NCI-H1436 (cell line): ENCODE measurements at places on chromosomes 4 and X.

DNA sequence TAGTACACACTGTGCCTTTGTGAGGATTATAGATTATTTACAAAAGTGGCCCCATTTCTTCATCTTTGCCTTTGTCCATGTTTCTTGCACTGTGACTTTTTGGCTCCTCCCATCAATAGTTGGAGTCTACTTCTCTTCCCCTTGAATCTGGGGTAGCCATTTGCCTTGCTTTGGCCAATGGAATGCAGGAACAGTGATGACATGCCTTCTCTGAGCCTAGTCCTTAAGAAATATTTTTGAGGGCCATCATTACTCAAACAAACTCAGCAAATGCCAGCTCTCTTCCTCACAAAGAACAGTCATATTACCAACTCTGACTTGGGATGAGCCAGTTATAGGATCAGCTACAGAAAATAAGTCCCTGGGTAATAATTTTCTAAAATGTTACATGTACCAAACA, 189.6 kb downstream of the FRMPD4 start:
- no peak for DNase-seq

GRCh38 chr4:138053641-138054301, 188.4 kb downstream of the SLC7A11 start:
- DNase-seq = no peak

DNA sequence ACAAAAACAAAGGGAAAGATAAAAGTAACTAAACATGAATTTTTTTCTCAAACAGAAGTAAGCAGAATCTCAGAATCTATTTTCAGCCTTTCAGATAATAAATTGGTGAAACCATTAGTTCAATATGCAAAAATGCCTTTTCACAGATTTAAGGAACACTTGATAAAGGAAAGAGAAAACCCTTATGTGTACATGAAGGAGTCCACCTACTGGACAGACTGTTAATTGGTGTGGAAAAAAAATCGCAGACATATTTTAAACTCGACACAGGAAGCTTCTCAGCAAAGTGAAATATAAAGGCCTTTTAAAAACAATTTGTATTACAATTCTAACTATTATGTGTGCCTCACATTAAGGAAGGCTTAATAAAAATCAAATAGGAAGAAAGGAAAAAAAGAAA, 22.3 kb downstream of the COX7B2 start:
- DNase-seq = no peak

DNA sequence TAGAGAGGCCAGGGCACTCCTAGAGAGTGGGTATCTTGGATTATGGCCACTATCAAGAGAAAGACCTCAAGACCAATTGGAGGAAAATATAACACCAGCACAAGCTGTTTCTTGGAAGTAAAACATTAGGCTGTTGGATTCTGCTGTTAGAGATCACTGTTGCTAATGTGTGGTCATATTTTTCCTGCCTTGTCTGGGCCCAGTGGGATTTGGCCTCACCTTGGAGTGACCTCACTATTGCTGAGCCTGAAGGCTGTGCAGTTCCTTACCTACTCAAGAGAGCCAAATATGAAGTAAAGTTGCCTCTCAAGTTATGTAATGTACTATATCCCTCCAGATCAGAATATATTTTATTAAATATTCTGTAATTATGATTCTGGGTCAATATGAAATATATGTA, 355.4 kb upstream of the CTSO start:
- DNase-seq = no peak

- DNase-seq = peak; percentile 83
Measured at GRCh38 chrX:72094894-72095293, 36.8 kb downstream of the RTL5 start.

DNA sequence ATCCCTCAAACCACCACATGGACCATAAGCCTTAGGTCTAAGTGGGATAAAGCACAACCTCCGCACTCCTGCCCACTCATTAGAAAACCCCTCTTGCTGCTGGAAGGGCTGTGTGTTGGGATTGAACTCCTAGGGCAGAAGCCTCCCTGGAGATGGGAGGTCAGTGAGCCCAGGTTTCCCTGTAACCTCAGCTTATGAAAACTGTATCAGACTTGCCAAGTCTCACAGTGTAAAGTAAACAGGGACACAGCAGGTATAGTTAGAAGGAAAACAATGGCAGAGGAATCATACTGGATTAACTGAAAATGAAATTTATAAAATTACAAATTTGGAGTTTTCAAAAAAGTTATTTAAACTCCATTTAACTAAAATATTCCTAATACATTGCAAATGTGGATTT, 29.9 kb downstream of the CASP6 start:
- DNase-seq = no peak

- DNase-seq = no peak
Measured at GRCh38 chr4:137946453-137947174, 295.5 kb downstream of the SLC7A11 start.

DNA sequence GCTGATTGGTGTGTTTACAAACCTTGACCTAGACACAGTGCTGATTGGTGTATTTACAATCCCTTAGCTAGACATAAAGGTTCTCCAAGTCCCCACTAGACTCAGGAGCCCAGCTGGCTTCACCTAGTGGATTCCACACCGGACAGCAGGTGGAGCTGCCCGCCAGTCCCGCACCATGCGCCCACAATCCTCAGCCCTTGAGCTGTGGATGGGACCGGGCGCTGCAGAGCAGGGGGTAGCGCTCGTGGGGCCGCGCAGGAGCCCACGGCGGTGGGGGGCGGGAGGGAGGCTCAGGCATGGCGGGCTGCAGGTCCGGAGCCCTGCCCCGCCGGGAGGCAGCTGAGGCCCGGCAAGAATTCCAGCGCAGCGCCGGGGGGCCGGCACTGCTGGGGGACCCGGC, 30.7 kb downstream of the MEPE start:
- no peak for DNase-seq

GRCh38 chrX:139930916-139931645, 1.8 kb downstream of the ATP11C start:
- no peak for DNase-seq

- peak; percentile 45 for DNase-seq
Measured at GRCh38 chr4:77927991-77928925, 65.6 kb downstream of the MRPL1 start.

GRCh38 chrX:70437921-70438665, 6.5 kb upstream of the DLG3 start:
- no peak for DNase-seq

GRCh38 chrX:112190646-112191045, 108.1 kb upstream of the TRPC5 start:
- no peak for DNase-seq

DNA sequence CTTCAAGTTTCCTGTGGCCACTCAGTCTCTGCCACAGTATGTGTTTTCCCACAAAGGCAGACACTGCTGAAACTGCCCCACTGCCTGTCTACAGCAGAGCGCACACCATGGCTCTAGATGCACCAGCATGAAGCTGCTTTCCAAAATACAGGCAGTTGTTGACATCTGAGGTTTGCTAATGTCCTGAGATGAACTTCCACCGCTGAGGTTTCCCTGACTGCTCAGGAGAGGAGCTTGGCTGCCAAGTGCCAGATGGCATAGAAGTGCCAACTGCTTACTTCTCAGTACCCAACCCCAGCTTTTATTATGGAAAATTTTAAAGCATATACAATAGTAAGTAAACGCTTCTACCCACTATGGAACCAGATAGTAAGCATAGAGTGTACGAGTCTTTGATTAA, 61.0 kb upstream of the EXOC1L start:
- DNase-seq = no peak

DNA sequence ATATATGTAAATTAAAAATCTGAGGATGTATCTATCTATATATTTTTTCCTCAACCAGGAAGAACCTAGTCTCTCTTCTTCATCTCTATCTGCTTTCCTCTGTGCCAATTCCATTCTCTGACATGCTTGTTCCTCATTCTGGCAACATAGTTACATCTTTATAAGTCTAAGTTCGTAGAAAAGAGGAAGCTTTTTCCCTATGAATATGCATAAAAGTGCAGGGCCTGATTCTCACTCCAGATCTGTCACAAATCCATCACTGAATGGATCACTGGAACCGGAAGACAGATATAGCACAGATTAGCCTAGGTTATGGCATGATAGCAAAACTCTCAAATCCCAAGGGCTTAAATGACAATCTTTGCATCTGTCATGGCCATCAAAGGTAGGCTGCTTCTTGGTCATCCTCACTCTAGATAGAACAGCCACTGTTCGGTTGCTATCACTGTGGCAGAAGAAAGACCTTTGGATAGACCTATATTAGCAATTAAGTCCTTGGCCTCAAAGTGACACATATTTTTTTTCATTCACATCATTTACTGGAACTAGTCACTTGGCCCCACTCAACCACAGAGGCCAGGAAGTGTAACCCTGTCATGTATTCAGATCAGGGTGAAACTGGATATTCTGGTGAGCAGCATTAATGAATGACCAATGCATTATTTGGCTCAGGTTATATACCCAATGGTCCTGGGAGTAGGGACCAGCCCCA, 22.2 kb downstream of the DTHD1 start:
- DNase-seq = no peak

DNA sequence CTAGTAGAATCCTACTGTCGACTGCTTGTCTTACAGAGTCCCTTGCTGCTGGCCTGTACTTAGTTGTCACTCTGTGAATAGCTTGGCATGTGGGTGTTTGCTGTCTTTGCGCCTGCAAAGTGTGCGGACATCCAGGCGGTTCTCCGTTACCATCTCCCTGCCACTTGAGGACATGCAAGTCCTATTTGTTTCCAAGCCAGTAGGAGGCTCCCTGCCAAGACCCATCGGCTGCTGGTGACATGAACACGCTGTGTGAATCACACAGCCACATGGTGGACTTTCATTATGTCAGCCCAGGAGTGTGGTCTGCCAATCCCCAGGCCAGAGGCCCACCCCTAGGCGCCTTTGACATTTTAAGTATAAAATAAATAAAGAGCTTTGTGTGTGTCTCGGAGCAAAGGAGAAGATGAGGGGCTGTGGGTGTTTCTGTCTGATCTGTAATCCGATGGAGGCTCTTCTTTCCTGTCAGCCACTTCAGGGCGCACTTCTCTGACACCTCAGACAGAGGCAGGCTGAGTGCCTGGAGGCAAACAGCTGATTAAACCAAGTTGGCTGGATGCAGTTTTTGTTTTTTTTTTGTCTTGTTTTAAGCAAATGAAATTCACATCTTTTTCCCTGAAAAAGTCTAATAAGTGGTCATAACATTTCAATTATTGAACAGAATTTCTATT, 51.5 kb downstream of the ALPK1 start:
- DNase-seq = peak; percentile 68

- DNase-seq = peak; percentile 20
Measured at GRCh38 chrX:143536176-143536575, 18.9 kb upstream of the SPANXN3 start.

- no peak for DNase-seq
Measured at GRCh38 chr4:133694416-133694815, 507.2 kb downstream of the PABPC4L start.

GRCh38 chr4:169385376-169385775, 114.6 kb upstream of the SH3RF1 start:
- DNase-seq = no peak

- DNase-seq = peak; percentile 4
Measured at GRCh38 chr4:118888666-118889311, at the start of gene SYNPO2. TSS of gene SYNPO2 (plus strand) at chr4:118888854. CDS start at chr4:118889037, 183 bp downstream.

- no peak for DNase-seq
Measured at GRCh38 chr4:99642725-99643489, 14.7 kb downstream of the C4orf54 start.

DNA sequence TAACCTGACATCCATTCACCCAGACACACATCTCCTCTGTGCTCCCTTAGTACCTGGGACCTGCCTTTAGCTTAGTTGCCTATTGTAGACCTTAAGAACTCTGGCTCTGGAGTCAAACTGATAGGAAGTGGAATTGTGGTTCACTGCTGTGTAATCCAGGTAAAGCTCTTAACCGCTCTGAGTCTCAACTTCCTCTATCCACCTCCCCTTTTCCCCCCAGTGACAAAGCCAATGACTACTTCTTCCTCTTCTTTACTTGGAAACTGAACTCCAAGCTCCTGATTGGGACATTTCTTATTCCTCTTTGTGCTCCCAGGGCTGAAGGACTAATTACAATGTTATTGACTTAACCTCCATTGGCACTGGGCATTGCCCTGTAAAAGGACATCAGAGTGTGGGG, 94.1 kb downstream of the DRD5 start:
- DNase-seq = no peak

DNA sequence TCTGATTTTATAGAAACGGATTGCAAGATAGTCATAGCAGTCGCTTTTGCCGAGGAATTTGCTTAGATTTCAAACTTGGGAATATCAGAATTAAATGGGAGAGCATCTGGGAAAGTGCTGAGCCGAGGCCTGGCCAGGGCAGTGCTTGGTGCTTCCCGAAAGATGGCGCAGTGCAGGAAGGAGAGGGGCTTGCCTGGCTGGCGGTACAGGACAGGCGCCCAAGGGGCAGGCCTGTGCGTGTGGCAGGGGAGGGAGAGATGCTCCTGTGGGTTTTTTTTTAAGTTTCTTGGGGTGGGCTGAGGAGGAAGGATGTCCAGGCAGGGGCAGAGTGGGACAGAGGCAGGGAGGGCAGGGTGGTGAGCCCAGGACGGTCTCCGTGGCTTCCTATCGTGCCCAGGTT, 241.1 kb downstream of the AFAP1 start:
- no peak for DNase-seq

DNA sequence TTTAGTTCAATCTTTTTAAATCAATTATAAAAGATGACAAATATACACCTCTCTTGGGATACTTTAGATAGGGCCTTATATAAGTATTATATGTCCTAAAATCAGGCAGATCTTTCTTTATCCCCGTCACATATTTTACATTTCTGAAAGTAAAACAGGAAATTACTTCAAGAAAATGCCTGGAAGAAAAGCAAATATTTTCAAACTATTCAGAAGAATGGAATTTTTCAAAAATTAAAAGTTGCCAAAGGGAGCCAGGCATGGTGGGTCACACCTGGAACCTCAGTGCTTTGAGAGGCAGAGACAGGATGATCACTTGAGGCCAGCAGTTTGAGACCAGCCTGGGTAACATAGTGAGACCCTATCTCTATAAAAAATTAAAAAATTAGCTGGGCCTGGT, 34.4 kb downstream of the MGARP start:
- no peak for DNase-seq

DNA sequence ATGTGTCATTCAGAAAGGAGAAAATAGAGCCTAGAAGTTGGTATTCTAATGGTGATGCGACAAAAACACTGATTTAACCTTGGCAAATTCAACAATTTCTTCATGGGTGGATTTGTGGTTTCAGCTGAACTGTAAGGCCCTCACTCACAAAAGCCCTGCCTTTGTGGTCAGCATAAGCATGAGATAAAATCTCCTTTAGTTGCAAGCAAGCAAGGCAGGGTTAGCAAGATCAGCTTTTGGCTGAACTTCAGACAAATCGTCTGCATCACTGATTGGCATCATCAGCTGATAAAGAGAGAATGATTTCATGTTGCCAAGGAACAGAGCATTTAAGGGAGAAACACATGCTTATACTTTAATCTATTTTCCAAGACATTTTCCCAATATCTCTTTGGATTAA, 2582.2 kb downstream of the PCDH7 start:
- DNase-seq = no peak

- DNase-seq = no peak
Measured at GRCh38 chr4:8649631-8650361, 57.2 kb downstream of the CPZ start.

GRCh38 chr4:111393781-111394180, 751.5 kb upstream of the FAM241A start:
- no peak for DNase-seq

GRCh38 chrX:39750848-39751247, 346.9 kb downstream of the BCOR start:
- no peak for DNase-seq

GRCh38 chr4:39881789-39882188, 95.9 kb downstream of the PDS5A start:
- DNase-seq = no peak
